Left cardiac atrium (tissue), 4 donors: ENCODE measurements at places on chromosomes 7 and 10.

DNA sequence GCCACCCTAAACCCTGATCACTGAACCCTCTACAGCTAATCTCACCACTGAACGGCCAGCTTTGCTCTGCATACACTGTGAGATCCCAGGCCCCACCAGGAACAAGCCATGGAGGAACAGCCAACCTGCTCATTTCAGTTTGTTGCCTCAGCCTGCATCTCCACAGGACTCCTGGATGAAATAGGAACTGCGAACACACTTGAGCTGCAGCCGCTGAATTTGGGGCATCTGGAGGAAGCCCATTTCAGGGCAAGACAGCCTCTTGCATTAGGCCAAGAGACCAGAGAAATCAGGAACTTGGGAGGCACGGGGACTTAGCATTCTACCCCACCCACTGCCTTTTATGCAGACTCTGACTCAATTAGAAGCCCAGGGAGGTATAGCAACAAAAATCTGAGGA, 14.5 kb upstream of the EGR2 start:
- no peak for DNase-seq

DNA sequence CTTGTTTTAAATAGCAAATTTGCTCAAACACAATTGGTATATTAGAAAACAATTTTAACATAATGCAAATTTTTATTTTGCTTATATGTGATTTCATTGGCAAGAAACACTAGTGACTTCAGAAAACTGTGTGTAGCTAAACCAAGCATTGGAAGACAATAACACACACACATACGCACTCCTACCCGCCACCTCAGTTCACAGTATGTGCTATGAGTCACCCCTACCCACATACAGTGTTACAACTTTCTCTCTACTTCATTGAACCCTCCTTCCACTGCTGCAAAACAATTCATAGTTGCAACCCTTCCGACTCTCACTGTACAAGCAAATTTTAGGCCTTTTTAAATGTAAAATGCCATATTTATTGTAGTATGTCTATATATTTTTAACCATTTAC, 119.9 kb upstream of the THSD7A start:
- no peak for DNase-seq

GRCh38 chr10:51246156-51246555, 171.9 kb downstream of the PRKG1 start:
- no peak for DNase-seq

GRCh38 chr10:78458983-78459638, 425.4 kb downstream of the RPS24 start:
- DNase-seq: no peak

GRCh38 chr10:4093438-4093837, 308.4 kb upstream of the KLF6 start:
- DNase-seq: no peak

GRCh38 chr10:128642502-128642901, 516.3 kb upstream of the MKI67 start:
- no peak for DNase-seq

DNA sequence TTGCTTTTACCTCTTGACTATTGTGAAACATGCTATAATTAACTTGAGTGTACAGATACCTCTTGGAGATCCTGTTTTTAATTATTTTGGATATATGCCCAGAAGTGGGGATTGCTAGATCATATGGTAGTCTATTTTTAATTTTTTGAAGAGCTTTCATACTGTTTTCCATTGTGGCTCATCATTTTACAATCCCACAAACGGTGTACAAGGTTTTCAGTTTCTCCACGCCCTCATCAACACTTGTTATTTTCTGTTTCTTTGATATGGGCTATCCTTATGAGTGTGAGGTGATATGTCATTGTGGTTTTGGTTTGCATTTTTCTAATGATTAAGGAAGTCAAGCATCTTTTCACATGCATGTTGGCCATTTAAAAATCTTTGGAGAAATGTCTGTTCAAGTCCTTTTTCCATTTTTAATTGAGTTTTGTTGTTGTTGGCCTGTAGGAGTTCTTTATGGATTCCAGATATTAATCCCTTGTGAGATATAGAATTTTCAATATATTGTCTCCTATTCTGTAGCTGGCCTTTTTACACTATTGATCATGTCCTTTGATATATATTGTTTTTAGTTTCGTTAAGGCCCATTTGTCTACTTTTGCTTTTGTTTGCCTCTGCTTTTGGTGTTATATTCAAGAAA, 7.5 kb downstream of the AGK start:
- DNase-seq: no peak

- DNase-seq: no peak
Measured at GRCh38 chr10:57993302-57993701, 274.4 kb downstream of the IPMK start.

DNA sequence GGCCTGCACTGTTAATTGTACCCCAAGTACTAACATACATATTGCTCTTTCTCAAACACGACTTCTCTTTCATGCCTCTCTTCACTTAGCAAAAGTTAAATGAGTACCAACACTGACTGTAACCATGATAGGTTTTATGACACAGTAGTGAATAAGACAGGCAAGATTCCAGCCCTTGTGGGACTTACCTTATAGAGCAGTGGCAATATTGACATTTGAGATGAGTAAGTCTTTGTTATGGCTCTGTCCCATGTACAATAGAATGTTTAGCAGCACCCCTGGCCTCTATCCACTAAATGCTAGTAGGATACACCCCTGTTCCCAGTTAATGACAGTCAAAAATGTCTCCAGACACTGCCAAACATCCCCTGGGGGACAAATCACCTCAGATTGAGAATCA, 11.9 kb upstream of the COL1A2 start:
- no peak for DNase-seq

DNA sequence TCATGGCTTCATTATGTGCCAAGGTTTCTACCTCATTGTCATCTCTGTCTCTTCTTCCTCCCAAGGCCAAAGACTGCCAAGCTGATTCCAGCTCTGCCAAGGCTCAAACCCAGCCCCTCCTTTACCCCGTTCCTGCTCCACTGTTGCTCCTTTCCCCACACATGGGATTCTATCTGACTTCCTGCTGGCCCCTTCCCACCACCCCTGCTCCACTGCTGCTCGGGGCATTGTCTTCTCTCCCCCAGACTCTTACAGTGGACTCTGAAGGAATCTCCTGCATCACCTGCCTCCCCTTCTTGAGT, 86.3 kb downstream of the COBL start:
- DNase-seq: no peak

GRCh38 chr10:5827841-5828240, 14.6 kb upstream of the GDI2 start:
- DNase-seq: no peak

DNA sequence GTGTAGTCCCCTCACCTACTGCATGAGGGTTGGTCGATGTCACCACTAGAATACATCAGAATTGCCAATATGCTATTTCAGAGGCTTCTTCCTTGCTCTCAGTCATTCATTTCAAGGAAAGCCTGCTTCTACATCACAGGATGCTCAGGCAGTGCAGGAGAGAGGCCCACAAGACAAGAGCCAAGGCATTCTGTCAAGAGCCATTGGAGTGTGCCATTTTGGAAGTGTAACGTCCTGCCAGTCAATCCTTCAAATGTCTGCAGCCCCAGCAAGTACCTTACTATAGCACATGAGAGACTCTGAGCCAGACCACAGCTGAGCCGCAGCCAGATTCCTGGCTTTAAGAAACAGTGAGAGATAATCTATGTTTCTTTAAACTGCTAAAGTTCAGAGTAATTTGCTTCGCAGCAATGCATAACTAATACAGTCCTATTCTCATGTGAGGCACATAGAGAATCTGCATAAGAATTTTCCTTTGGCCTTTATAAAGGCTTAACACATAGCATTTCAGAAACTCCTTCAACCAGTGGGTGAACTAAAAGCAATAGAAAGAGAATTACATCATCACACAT, 166.5 kb upstream of the GNAI1 start:
- DNase-seq: no peak

GRCh38 chr7:51141451-51142003, 175.1 kb downstream of the COBL start:
- DNase-seq: no peak

DNA sequence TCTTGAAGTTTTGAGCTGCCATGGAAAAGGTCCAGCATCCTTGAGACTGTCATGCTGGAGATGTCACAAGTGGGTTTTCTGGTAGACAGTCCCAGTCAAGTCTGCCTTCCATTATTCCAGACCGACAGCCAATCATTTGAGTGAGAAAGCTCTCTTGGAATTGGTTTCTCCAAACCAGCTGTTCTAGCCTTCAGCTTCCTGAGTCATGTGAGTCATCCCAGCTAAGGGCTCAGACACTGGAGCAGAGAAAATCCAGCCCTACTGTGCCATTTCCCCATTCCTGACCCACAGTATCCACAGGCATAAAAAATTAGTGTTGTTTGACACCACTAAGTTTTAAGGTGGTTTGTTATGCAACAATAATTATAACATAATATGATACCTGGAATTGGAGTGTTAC, 219.0 kb downstream of the ADRA2A start:
- no peak for DNase-seq

- DNase-seq: no peak
Measured at GRCh38 chr10:9149134-9149533, 1094.6 kb downstream of the GATA3 start.

- DNase-seq: peak; percentile 78
Measured at GRCh38 chr10:79139124-79139835, 70.5 kb downstream of the ZMIZ1 start.

GRCh38 chr10:74824900-74825370, 1.5 kb upstream of the KAT6B start:
- peak; percentile 49 for DNase-seq

DNA sequence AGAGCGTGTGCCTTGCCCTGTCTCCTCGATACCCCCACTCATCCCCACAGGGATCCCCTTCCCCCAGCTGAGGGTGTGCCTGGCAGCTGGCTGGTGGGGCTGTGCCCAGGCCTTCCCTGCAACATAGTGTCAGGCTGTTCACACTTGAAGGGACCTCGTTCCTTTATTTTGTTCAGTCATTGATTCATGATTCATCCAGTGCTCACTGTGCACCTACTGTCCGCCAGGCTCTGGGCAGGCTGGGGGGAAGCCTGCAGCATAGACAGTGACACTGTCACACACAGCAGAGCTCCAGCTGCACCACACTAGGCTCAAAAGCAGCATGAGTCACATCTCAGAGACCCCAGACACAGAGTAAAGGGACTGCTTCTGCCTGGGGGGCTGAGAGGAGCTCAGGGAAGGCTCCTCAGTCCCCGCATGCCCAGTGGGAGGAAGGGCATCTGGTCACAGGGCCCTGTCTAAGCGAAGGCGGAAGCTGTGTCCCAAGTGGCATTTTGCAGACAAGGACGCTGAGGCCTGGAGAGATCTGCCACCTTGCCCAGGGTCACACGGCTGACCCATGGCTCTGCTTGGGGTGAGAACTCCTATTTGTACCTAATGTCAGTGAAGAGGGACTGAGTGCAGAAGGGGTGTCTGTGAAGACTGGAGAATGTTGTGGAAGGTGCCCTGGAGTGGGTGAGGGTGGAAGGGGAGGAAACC, 27.9 kb downstream of the CDH23 start:
- DNase-seq: no peak

DNA sequence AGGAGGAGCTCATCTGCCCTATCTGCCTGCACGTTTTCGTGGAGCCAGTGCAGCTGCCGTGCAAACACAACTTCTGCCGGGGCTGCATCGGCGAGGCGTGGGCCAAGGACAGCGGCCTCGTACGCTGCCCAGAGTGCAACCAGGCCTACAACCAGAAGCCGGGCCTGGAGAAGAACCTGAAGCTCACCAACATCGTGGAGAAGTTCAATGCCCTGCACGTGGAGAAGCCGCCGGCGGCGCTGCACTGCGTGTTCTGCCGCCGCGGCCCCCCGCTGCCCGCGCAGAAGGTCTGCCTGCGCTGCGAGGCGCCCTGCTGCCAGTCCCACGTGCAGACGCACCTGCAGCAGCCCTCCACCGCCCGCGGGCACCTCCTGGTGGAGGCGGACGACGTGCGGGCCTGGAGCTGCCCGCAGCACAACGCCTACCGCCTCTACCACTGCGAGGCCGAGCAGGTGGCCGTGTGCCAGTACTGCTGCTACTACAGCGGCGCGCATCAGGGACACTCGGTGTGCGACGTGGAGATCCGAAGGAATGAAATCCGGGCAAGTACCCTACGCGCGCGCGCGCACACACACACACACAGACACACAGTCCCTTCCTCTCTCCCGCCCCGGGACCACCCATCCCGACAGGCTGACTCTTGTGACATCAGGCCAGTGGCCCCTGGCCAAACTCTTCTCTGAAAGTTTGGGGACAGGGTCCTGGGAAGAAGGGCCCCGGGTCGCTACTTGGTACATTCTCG, 538 bp downstream of the TRIM8 start:
- peak; percentile 86 for DNase-seq

- DNase-seq: peak; percentile 47
Measured at GRCh38 chr7:964401-965231, 10.1 kb upstream of the ADAP1 start.

DNA sequence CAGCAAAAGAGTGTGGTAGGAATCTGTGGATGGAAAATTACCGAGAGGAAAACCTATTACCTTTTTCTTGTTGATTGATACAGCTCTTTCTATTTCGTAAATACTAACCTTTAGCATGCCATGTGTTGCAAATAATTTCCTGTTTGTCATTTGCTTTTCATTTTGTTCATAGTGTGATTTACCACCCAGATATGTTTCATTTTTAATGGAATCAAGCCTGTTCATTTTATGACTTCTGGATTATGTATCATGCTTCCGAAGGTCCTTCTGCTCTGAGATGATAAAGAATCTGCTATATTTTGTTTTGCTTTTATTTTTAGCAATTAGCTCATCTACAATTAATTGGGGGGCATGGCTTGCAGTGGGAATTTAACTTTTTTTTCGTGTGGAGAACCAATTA, 46.5 kb downstream of the INPP5F start:
- DNase-seq: no peak

DNA sequence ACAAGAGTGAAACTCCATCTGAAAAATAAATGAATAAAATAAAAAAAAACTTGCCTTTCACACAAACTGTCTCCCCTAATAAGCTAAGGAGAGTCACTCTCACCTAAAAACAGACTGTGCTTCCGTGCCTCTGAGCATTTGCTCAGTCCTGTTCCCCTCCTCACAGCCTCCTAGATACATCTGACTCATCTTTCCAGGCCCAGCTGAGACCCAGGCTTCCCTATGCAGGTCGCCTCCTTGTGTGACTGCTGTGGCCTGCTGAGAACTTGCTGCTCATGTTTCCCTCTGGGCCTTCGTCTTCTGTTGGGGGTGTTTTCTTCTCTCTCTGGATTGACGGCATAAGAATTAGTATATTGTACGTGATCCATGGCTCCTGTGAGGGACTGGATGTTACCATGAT, 777.7 kb downstream of the LRMDA start:
- no peak for DNase-seq

- no peak for DNase-seq
Measured at GRCh38 chr10:43842496-43842895, 193.8 kb upstream of the ZNF32 start.

- peak; percentile 33 for DNase-seq
Measured at GRCh38 chr10:129707406-129708388, 240.7 kb downstream of the MGMT start.

- DNase-seq: peak; percentile 39
Measured at GRCh38 chr10:96614515-96614914, 27.7 kb upstream of the TM9SF3 start.

GRCh38 chr10:62466590-62466989, 92.4 kb downstream of the ZNF365 start:
- no peak for DNase-seq
